Fibroblast of skin of back (primary cell): ENCODE measurements at places on chromosomes 12 and 14.

- peak; percentile 67 for DNase-seq
These were observed 9.3 kb upstream of the APPL2 start for GRCh38 chr12:105245291-105245690.

GRCh38 chr14:102185360-102185759 lies 45.7 kb downstream of the WDR20 start:
- DNase-seq = no peak

GRCh38 chr12:12791756-12792369 lies 6.4 kb downstream of the APOLD1 start:
- DNase-seq = no peak

- DNase-seq = no peak
These were observed 60.3 kb downstream of the ATP2B1 start for GRCh38 chr12:89648211-89648930.

GRCh38 chr12:31278424-31278823 lies 47.5 kb downstream of the SINHCAF start:
- no peak for DNase-seq

- peak; percentile 59 for DNase-seq
These were observed 46.0 kb downstream of the SH2B3 start for GRCh38 chr12:111451649-111452129.
